ENCODE measurements at places on chromosomes 7 and 10.

- DNase-seq, result no peak
Measured at GRCh38 chr7:22173685-22174573, 183.0 kb downstream of the RAPGEF5 start.

- DNase-seq, result no peak
Measured at GRCh38 chr7:117862378-117862777, 10.9 kb downstream of the CTTNBP2 start.

DNA sequence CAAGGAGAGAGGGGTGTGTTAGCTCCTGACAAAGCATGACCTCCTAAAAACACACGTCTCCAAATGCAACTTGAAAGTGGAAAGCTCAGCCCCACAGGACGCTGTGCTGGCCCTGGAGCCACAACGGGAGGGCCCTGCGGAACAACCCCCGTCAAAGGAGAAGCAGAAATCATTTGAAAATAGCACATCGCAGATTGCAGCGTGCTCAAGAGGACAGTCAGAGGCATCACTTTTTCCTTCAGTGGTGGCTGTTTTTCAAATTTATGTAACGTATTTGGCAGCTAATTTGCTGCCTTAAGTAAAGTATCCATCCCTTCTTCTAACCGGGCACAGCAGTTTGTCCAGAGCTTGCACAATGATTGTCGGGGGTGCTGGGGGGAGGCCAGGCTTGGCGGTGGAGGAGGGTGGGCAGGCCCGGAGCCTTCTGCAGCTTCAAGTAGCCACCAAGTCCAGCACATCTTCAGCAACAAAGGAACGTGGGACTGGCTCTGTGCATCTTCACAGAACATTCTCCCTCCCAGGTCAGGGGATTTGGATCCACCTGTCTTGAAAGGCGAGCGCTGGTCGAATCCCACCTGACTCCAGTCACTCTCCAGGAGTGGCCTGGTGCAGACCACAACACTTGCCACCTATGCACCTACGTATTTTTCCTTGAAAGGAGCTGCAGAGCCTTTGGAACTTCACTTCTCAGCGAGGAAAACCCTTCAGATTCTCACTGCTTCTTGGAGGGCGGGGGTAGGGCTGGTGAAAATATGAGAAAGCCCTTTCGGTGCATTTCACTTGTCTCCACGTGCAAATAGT lies 346.3 kb downstream of the DNAJB6 start:
- DNase-seq, result no peak

DNA sequence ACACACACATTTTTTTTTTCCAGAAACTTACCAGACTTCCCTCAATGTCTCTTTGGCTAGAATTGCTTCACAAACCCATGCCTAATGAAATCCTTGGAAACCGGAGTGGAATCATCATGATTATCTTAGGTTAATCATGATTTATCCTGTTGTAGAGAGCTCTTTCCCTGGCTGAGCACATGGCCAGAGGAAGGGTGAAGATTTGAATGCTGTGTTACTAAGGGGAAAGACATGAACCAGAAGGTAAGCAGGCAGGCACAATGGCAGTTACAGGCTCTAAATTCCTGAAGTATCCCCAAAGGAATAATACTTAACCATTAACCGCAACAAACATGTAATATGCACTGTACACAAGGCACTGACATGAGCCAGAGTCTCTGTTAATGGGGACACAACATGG lies 4.1 kb upstream of the RNF148 start:
- no peak for DNase-seq

DNA sequence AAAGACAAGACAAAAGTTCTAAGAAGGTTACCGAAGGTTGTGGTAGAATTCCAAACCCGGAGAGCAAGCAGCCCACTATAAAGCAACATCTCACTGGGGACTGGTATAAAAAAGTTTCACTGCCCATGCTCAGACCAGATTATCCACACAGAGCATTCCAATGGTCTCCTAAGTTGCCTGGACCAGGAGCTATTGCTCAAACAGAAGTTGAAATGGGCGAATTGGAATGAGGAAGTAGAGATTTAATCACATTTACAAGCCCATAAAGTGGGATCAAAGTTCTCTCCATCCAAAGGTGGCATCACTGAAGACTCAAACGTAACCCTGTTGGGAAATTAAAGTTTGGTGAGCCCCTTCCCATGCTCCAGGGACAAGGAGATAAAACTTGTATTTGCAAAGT lies 19.8 kb downstream of the OR2F1 start:
- peak; percentile 44 for DNase-seq

DNA sequence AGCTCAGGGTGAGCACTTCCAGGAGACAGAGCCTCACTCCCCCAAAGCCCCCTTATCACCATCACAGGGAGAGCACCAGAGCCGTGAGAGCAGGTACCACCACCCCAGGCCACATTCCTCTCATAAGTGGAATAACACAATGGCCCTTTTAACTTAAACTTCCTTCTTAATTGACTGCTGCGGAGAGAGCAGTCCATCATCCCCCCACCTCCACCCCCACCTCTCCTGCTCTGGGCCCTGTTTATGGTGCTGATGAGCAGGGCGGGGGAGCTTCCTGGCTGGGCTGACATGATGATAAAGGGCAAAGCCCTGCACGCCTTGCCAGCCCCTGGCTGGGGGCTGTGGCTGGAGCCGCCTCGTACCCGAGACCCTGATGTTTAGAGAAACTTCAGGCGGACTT lies 81.4 kb upstream of the PODXL start:
- DNase-seq, result no peak

- DNase-seq, result peak; percentile 56
Measured at GRCh38 chr7:81469869-81470723, 299.8 kb downstream of the HGF start.

DNA sequence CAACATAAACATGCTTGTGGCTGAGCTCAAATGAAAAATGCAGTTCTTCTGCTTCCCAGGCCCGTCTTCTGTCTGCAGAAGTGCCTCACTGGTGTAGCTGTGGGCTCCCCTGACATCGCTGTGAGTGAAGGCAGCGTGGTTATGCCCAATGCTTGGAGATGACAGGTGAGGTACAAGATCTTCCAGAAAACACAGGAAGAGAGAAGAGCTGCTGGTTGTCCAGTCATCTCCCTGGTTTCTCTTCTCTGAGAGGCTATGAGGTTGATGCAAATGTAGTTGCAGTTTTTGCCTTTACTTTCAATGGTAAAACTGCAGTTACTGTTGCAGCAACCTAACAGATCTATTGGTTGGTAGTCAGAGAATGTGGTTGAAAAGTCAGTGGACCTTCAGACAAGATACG lies 223.6 kb downstream of the GATA3 start:
- no peak for DNase-seq

GRCh38 chr10:117170244-117170643 lies 27.0 kb upstream of the KCNK18 start:
- no peak for DNase-seq

DNA sequence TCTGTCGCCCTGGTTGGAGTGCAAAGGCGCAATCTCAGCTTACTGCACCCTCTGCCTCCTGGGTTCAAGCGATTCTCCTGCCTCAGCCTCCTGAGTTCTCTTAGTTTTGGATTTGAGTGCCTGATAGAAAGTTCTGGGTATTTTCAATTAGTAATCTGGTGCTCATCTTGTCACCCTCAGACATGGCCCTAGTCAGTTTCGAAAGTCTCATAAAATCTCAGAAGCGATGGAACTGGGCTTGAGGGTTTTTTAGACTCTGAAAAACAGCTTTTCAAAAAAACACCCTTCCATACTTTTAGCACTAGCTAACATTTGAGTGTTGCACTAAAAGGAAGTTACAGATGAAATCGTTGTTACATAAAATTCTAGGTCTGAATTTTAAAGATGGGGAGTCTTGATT lies 9.4 kb upstream of the PIP4K2A start:
- DNase-seq, result no peak

DNA sequence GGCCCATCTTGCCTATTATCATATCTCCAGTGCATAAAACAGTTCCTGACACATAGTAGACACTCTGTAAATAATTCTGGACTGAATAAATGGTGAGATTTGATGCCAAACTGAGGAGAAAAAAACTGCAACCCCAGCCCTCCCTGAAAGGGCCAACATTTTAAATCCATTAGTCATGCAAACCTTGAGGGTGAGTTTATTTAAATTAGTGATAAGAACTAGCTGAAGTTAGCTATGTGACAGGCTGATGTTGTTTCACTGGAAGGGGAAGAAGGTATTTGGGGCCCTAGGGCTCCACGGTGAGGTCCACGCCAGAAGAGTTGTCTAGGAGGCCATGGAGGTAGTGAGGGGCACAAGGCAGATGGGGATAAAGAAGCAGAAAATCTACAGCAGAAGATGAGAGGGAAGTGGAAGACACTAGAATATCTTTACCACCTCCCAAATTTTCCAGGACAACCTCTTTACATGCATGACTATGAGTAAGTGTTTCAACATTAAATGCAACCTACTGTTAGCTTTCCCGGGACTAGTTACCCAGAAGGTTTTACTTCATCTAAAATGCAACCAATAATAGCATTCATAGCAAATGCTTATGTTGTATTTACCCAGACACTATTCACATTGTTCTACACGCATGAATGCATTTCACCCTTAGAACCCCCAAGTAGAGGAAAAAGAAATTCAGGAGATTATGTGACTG lies 183.2 kb upstream of the LYZL1 start:
- DNase-seq, result no peak

DNA sequence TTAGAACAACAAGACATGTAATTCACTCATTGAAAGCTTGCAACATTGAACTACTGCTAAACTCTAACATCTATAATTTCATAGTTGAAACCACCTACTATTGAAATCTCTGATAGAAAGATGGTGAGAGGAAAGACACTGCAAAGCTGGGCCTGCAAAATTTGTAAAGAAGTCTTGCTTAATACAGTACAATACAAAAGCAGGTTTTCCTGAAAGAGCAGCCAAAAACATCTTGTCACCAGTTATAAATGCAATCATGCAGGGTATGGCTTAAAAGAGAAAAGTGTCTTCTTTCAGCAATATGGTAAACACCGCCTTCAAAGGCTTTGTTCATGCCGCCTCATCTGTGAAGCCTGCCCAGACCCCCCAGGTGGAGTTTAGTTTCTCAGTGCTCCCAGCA lies 109.2 kb downstream of the ANK3 start:
- no peak for DNase-seq

- DNase-seq, result no peak
Measured at GRCh38 chr7:89988074-89988473, 166.2 kb upstream of the STEAP1 start.

GRCh38 chr10:110556969-110557601 lies 10.4 kb upstream of the SMC3 start:
- DNase-seq, result peak; percentile 20

DNA sequence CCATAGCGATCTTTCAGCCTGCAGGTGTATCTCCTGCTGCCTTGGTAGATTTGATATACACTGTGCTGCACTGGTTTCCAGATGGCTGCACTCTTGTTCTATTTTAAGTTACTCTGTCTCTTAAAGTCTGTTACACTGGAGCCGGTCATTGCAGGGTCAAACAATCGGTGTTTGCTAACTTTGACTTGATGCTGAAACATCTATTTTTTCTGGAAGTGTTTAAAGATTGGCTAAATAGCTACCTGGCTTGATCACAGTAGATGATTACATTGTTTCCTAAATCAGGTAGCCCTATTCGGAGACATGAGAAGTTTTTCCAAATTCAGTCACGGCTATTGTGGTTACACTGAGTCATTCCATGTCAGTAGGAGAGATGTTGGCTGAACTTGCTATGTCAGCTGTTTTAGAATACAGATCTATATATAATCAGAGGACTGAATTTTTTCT lies 574.8 kb downstream of the ETV1 start:
- DNase-seq, result no peak

DNA sequence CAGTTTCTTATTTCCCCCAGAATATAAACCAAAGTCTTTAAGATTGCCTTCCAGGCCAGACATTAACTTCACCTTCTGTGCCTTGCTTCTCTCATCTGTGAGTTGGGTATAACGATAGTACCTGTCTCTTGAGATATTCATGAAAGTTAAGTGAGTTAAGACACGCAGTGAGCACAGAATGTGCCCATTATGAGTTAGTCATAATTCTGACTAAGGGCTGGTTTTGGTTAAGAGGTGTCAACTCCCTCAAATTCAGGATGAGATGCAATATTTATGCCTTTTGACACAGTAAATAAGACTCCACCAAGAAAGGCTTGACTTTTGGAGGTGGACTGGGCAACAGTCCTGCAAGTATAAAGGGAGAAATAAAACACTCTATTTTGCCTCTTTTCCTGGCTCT lies 528.7 kb upstream of the IGFBP3 start:
- DNase-seq, result no peak

GRCh38 chr10:58963101-58963534 lies 213.3 kb upstream of the PHYHIPL start:
- DNase-seq, result no peak

DNA sequence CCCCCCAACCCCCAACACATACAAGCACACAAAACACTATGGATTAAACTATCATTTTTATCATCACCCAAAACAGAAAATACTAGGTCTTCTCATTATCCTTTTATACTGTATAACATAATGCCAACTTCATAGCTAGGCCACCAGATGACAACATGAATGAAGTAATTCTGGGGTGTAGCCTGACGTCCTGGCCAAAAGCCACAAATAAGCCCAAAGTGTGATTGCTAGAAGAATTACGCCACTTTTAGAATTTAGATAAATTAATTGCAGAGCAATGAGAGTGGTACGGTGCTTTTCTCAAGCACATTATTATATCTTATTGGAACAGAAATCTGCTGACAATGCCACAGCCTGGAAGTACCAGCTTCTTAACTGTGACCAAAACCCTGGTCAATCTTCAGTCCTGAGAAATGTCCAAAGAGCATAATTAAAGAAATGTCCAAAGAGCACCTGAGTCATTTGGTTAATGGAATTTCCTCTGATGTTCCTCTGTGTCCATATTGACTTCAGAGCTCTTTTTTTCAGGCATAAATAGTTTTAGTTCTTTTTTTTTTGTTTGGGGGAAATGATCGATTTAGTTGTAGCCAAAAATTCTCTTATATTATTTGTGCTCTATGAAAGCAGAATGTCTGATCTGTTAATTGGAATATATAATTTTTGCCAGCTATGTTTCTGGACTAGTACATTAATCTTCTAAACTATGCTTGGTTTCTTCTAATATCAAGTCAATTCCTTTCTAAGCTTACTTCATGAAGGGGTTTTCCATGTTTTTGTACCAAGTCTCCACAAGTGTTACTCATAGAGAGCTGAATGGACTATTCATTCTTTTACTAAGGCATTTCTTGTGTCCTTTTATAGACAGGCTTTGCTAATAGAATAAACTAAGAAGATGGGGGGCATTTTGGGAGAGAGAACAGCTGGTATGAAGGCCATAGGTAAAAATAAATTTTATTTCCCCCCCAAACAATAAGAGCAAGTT lies 233.4 kb upstream of the SLC26A5 start:
- no peak for DNase-seq

DNA sequence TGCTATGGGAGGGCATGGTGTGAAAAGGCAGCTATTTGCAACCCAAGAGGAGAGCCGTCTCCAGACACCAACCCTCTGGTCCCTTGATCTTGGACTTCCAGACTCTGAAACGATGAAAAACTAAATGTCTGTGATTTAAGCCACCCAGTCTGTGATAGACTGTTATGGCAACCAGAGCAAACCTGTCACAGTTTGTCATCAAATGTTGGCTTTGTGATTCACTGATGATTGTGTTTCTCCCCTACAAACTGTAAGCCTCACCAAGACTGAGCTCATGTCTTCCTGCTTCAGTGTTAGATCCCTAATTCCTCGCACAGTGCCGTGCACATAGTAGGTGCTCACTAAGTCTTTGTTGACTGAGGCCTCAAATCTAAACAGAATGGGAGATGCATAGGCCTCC lies 224.6 kb upstream of the PITRM1 start:
- no peak for DNase-seq

All from prostate gland (tissue), 2 donors.